Kidney (tissue), 22 donors: ENCODE measurements at places on chromosomes 3 and 15. TPM values are rescaled to one million over a fixed set of nuclear protein-coding genes. Genes with fewer than 3 reads are reported as not detected.

DNA sequence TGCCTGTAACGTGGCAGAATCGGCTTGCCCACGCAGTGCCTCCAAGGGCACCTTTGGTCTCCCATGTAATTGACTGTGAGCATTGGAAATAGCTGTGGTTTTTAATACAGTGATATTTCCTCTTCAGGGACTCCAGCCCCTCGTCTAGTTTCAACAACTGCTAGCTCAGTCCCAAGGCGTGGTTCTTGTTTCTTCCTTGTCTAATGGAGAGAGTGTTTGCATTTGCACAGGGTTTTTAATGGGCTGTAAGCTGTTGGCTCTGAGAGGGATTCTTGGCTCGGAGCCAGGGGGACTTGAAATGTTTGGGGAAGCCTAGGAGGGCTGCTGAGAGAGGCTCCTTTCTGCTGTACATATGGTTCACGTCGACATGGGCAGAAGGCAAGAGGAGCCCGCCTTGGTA lies 86.2 kb downstream of the THSD4 start:
- no peaks in the 10 kb centered on the region for H3K27me3 ChIP-seq
- H3K4me1 ChIP-seq, result peaks cover 3% of the 10 kb centered on the region
- DNase-seq, result peak; percentile 84
- H3K27ac ChIP-seq, result no peak overlapping the region
- no peak overlapping the region for H3K4me3 ChIP-seq

DNA sequence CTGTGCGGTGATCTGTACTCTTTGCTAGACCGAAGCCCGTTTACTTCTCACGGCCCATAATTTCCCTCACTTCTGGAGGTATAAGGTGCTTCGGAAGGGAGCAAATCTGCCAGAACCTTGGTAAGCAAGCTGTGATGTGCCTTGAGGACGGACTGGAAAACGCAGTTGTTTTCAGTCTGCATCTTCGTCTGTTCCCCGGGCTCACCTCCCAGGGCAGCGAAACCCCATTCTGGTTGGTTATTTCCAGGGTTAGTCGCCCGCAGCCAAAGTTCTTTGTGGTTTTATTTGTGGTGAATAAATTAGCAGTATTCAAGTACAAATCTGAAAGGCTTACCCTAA lies 401 bp downstream of the RAMAC start:
- peak overlapping the region; percentile 95 for H3K4me3 ChIP-seq
- no peaks in the 10 kb centered on the region for H3K4me1 ChIP-seq
- H3K36me3 ChIP-seq, result no peaks in the 10 kb centered on the region
- H3K27me3 ChIP-seq, result no peaks in the 10 kb centered on the region
- peak overlapping the region; percentile 84 for H3K27ac ChIP-seq
- DNase-seq, result no peak

The THRB gene
- total RNA-seq, result 17.2 TPM

The METTL6 gene
- total RNA-seq, result 18.6 TPM

The CP gene
- 72.1 TPM for total RNA-seq

DNA sequence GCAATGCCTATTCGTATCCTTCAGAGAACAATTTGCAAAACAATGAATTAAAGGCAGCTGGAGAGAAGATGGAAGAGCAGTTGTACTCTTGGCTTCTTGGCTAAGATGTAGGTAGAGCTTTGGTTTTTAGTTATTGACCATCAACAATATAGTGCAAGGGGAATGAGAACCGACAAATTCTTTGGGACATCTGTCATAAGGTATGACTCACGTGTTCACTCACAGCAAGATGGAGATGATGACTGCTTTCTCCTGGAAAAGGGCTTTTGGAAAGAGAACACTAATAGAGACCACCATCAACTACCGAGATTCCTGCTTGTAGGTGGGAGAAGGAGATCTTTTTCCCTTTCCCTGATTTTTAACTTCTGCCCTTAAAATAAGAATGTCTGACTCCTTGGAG lies 234.9 kb downstream of the NTRK3 start:
- H3K36me3 ChIP-seq, result no peaks in the 10 kb centered on the region
- no peaks in the 10 kb centered on the region for H3K27me3 ChIP-seq
- no peak for DNase-seq
- no peak overlapping the region for H3K4me3 ChIP-seq

The EXD1 gene
- not detected for total RNA-seq

The HESX1 gene
- total RNA-seq, result 0.79 TPM

The ZPLD1 gene
- total RNA-seq, result 1.2 TPM

The DAZL gene
- not detected for total RNA-seq

The PLSCR2 gene
- 1.4 TPM for total RNA-seq

The FBXO40 gene
- not detected for total RNA-seq

DNA sequence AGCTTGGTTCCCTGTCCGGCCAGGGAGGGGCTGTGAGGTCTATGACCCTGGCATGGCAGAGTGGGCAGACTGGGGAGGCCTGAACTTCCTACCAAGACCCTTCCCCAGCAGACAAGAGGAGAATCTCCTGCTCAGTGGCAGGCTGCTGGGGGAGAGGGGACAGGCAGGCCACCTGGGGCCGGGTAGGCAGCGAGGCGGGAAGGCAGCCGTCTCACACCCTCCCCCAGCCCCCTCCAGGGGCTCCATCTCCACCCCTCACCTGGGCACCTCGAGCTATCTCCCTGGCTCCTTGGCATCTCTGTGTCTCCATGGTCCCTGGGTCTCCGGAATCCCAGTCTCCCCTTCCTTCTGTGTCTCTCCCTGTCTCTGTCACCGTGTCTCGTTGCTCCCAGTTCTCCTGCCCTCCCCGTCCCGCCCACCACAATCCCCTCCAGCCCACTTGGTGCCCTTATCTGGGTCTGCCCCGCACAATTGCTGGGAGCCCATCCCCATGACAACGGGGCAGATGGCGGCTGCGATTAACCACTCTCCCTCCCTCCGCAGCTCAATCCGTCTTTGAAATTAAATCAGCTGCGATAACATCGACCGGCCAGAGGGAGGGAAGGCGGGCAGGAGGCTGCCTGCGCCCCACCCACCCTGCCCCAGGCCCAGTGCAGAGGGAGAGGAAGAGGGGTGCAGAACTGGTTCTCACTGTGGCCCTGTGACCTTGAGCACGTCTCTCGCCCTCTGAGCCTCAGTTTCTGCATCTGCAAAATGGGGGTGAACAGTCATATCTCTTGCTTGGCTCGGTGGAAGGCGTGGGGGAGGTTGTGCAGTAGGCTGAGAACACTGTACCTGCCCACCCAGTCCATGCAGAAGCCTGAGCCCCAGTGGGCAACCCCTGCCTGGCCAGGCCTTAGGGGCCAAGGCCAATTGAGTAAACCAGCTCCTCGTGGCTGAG lies 9.6 kb downstream of the DNAJB8 start:
- no peak overlapping the region for H3K27ac ChIP-seq
- no peaks in the 10 kb centered on the region for H3K27me3 ChIP-seq
- H3K4me1 ChIP-seq, result no peaks in the 10 kb centered on the region
- no peaks in the 10 kb centered on the region for H3K36me3 ChIP-seq
- peak; percentile 48 for DNase-seq

DNA sequence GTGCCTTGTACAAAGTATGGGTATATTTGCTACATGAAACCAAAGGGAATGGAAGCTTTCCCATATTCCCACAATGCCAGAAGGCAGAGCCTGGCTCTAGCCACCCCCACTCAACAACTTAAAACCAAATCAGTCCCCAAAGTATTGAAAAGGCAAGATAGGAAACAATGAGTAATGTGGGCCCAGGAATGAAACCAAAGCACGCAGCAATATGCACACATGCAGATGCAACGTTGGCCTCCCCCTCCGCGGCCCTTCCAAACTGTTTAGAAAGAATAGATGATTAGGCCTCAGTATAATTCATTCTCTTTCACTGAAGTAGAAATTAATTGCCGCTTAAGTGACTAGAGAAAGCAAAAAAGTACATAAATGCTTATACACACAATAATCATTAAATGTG lies 59.1 kb downstream of the THRB start:
- no peak overlapping the region for H3K27ac ChIP-seq
- no peaks in the 10 kb centered on the region for H3K4me1 ChIP-seq
- no peak overlapping the region for H3K4me3 ChIP-seq
- DNase-seq, result no peak

DNA sequence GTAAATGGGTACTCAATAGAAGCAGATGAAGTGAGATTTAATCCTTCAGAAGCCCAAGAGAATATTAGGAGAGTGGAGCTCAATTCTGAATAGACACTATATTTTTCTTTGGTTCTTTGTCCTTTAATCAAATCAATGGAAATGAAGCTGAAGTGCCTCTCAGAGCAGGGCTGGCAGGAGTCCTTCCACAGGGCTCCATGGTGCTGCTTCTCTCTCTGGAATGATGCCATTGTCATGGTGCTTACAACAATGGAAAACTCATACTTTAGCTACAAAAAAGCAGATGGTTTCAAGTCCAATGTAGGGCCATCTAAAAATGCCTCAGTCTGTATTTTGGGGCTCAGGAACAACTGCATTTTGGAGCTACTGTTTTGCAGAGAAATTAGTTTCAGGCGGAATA lies 125.1 kb downstream of the SNRK start:
- peaks cover 6% of the 10 kb centered on the region for H3K4me1 ChIP-seq
- no peak overlapping the region for H3K27ac ChIP-seq
- H3K36me3 ChIP-seq, result no peaks in the 10 kb centered on the region
- no peaks in the 10 kb centered on the region for H3K27me3 ChIP-seq

- no peak overlapping the region for H3K27ac ChIP-seq
- H3K27me3 ChIP-seq, result no peaks in the 10 kb centered on the region
- DNase-seq, result no peak
Observed at GRCh38 chr3:42721690-42722089, 19.1 kb upstream of the HHATL start.

GRCh38 chr15:73955861-73956742 lies 29.8 kb downstream of the LOXL1 start:
- H3K4me3 ChIP-seq, result no peak overlapping the region
- peaks cover 10% of the 10 kb centered on the region for H3K4me1 ChIP-seq
- DNase-seq, result no peak

The LEO1 gene
- 14.5 TPM for total RNA-seq

DNA sequence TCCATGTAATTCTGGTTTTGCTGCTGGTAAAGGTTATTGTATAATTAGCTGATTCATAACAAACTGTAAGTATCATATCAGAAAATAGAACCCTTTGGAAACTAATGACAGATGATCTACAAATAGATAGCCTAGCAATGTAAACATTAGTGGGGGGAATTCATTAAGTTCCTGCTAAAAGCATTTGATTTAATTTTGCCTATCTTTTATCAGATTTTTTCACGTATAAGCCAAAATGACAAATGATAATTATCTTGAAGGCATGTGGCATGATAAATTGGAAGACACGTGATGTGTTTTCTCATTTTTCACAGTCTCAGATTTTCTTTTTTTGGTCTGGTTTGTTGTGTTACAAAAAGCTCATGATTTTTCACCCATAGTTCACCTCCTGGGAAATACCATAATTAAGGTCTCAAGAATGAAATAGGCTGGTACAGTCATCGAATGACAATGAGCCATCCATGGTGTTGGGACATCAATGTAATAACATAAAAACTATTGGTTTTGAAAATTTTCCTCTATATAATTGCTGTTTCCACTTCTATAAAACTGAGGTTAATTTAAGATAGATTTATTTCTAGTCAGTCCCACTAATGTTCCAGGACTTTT lies 325.9 kb upstream of the TBL1XR1 start:
- H3K36me3 ChIP-seq, result no peaks in the 10 kb centered on the region
- H3K27me3 ChIP-seq, result no peaks in the 10 kb centered on the region
- no peak overlapping the region for H3K27ac ChIP-seq
- H3K4me1 ChIP-seq, result peaks cover 17% of the 10 kb centered on the region
- DNase-seq, result no peak

The LCTL gene
- total RNA-seq, result not detected

The DAPK2 gene
- total RNA-seq, result 3.0 TPM

The MOBP gene
- total RNA-seq, result 0.16 TPM

DNA sequence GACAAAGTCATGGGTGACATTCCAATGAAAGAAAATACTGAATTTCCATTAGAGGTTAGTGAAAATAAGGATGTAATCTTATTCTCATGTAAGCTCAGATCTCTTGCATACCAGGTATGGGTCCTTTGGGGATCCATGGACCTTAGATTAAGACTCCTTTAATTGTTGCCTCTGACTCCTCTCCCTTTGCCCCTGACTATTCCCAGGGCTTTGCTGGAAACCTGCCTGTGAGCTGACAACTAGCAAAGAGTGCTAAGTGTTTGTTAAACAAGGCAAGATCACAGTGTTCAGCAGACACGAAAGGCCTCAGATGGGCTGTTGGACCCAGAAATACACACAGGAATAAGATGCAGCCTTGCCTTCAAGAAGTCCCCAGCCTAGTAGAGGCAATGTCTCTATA lies 32.1 kb downstream of the ACKR2 start:
- H3K4me1 ChIP-seq, result peaks cover 12% of the 10 kb centered on the region
- no peak for DNase-seq
- no peaks in the 10 kb centered on the region for H3K27me3 ChIP-seq
- H3K4me3 ChIP-seq, result no peak overlapping the region
- H3K27ac ChIP-seq, result no peak overlapping the region

DNA sequence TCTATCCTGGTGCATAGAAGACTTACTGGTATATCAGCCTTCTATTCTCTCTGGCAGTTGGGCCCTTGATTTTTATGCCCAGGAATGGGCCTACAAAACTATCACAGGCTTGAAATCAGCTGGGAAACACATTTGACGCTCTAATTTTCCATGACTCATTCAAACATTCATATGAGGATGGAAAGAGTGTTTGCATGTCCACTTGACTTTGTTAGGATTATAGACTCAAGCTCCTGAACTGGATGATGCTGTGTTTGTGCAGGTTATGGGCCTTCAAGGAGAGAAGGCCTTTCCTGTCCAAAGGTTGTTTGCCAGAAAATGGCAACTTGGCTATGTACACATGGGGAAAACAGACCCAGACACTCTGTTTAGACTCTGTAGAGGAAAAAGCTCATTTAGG lies 219.9 kb downstream of the GAP43 start:
- H3K4me1 ChIP-seq, result no peaks in the 10 kb centered on the region
- H3K36me3 ChIP-seq, result no peaks in the 10 kb centered on the region
- no peak for DNase-seq
- H3K4me3 ChIP-seq, result no peak overlapping the region

GRCh38 chr15:59501597-59501996 lies 63.6 kb downstream of the FAM81A start:
- no peaks in the 10 kb centered on the region for H3K27me3 ChIP-seq
- H3K27ac ChIP-seq, result no peak overlapping the region
- H3K4me3 ChIP-seq, result no peak overlapping the region
- H3K4me1 ChIP-seq, result no peaks in the 10 kb centered on the region

- no peak overlapping the region for H3K4me3 ChIP-seq
- no peak for DNase-seq
- H3K27me3 ChIP-seq, result no peaks in the 10 kb centered on the region
- no peaks in the 10 kb centered on the region for H3K4me1 ChIP-seq
Observed at GRCh38 chr3:57876632-57877031, 120.5 kb downstream of the SLMAP start.

The TMEM108 gene
- total RNA-seq, result 0.91 TPM

DNA sequence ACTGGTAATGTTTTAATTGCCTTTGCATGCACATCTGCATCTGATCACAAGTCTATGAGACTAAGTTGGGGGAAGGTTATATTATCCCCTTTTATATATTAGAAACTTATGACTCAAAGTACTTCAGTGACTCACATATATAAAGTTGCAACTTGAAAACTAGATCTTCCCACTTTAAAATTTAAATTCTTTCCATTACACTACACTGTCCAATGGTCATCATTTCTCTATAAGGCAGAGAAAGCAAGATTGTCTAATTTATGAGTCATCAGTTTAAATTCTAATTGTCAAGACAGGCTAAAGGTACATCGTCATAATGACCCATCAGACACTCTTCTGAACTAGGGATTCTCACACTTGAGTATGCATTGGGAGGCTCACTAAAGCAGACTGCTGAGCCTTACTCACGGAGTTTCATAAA lies 37.9 kb downstream of the CPA3 start:
- no peak overlapping the region for H3K27ac ChIP-seq
- no peaks in the 10 kb centered on the region for H3K27me3 ChIP-seq
- no peak overlapping the region for H3K4me3 ChIP-seq
- DNase-seq, result no peak

- no peaks in the 10 kb centered on the region for H3K27me3 ChIP-seq
- peak; percentile 71 for DNase-seq
- H3K36me3 ChIP-seq, result no peaks in the 10 kb centered on the region
- H3K4me3 ChIP-seq, result peak overlapping the region; percentile 39
- no peaks in the 10 kb centered on the region for H3K4me1 ChIP-seq
Observed at GRCh38 chr3:53495520-53496391, 1.3 kb downstream of the CACNA1D start.
